NT2/D1 (cell line): ENCODE measurements at places on chromosomes 3 and 15.

DNA sequence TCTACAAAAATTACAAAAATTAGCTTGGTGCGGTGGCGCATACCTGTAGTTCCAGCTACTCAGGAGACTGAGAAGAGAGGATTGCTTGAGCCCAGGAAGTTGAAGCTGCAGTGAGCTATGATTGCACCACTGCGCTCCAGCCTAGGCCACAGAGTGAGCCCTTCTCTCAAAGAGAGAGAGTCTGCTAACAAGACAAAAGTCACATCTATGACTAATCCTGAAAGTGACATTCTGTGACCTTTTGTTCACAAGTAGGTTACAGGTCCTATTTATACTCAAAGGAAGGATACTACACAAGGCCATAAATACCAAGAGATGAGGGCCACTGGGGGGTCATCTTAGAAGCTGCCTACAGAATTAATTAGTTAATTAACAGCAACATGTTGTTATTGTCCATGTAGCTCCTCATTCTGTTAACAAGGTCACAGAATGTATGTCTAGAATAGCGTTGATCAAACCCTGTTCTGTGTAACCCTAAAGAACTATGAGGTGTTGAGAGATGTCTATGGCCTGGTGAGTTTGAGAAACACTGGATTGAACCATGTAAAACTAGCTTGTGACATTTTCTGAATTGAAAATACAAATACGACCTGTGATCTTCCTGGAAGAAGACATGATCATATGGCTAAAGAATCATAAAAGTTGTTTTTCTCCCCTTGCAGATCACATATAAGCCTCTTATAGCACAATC lies 97.0 kb downstream of the SAMMSON start:
- no peak for DNase-seq

DNA sequence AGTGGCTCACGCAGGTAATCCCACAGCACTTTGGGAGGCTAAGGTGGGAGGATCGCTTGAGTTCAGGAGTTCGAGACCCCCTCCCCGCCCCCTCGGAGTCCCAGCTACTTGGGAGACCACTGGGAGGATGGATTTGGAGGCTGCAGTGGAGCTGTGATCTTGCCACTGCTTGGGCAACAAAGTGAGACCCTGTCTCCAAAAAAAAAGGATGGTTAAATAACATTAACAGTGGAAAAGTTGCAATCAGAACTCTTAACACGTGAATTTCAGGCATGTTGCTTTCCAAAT lies 1.4 kb upstream of the TMEM87A start:
- no peak for DNase-seq

DNA sequence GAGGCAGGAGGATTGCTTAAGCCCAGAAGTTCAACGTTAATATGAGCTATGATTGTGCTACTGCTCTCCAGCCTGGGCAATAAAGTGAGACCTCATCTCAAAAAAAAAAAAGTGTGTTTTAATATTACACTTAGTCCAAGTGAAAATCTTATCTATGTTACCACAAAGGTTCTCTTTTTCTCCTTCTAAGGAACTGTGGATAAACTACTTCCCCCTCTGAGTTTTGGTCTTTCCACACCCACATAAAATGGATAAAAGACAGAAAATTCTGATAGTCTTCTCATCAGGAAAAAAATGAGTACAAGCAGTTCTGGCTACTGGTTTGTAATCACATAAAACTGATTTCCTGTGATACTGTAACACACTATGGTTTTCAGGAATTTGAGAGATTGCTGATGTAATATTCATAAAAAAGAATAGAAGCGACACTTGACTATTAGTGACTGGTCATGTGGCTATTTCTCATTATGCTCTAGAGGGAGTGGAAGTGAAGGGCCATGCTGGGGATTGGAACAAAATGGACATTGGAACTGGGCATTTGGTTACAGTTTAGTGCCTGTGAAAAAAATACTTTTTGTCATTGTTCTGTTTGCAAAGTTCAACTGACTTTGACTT lies 68.2 kb downstream of the RYR3 start:
- DNase-seq: no peak

- no peak for DNase-seq
Measured at GRCh38 chr3:115667738-115668065, 44.4 kb downstream of the GAP43 start.

DNA sequence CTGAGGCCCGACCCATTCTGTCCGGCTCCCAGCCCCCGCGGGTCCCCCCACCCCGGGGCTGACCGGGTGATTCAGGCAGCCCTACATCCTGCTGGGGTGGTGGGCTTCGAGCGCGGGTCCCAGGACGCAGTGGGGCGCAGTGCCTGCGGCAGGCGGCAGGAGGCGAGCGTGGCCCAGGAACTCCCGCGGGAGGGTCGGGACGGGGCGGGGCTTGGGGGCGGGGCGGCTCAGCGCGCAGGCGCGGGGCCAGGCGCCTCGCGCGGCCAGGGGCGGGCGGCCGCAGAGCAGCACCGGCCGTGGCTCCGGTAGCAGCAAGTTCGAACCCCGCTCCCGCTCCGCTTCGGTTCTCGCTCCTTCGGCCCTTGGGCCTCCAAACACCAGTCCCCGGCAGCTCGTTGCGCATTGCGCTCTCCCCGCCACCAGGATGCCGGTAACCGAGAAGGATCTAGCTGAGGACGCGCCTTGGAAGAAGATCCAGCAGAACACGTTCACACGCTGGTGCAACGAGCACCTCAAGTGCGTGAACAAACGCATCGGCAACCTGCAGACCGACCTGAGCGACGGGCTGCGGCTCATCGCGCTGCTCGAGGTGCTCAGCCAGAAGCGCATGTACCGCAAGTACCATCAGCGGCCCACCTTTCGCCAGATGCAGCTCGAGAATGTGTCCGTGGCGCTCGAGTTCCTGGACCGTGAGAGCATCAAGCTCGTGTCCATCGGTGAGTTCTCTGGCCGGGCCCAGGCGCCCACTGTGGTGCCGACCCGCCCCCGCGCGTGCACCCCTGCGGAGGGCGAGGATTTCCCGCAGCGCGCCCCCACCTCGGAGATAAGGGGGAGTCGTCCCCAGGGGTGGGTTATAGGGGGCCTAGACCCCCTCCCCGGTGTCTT lies at the start of gene FLNB:
Gene FLNB, plus strand, starts transcription at position 282 of the 885 bp plus-strand sequence. Its CDS starts 143 bp downstream, at position 425.
- DNase-seq: peak; percentile 64

DNA sequence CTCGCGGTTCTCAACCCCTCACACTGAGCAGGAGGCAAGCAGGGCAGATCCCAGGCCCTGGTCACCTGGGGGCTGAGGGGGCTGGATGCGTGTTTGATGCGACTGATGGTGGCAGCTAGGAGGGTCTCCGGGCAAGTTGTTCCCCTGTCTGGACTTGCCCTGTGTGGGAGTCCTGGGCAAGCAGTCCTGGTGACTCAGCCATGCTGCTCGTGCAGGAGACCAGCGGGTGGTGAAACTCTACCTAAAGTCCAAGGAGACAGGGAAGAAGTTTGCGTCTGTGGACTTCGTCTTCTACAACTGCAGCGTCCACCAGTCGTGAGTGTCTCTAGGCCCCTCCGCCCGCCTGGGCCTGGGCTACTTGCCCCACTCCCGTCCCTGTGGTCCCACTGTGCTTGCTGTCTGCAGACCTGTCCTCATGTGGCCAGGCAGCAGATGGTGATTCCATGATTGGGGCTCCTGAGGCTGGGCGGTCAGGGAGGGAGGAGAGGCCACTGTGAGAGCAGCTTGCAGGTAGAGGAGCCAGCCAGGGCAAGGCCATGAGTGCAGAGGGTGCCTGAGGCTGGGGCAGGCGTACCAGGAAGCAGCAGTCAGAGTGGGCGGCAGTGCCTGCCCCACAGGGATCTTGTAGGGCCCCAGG lies 23.1 kb downstream of the PLXNA1 start:
- no peak for DNase-seq

DNA sequence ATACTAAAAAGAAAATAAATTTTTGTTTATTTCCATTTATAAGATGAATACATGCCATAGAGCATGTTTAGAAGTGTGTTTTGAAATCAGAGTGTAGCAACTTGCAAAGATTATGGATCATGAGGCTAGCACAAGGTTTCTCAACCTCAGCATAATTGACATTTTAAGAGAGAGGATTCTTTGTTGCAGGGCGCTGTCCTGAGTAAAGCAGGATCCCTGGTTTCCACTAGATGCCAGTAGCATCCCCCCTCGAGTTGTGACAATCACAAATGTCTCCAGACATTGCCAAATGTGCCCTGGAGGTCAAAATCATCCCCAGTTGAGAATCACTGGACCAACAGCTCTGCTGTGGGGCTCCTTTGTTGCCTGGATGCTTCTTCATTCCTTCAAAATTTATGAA lies 128.5 kb upstream of the RBMS3 start:
- DNase-seq: no peak

DNA sequence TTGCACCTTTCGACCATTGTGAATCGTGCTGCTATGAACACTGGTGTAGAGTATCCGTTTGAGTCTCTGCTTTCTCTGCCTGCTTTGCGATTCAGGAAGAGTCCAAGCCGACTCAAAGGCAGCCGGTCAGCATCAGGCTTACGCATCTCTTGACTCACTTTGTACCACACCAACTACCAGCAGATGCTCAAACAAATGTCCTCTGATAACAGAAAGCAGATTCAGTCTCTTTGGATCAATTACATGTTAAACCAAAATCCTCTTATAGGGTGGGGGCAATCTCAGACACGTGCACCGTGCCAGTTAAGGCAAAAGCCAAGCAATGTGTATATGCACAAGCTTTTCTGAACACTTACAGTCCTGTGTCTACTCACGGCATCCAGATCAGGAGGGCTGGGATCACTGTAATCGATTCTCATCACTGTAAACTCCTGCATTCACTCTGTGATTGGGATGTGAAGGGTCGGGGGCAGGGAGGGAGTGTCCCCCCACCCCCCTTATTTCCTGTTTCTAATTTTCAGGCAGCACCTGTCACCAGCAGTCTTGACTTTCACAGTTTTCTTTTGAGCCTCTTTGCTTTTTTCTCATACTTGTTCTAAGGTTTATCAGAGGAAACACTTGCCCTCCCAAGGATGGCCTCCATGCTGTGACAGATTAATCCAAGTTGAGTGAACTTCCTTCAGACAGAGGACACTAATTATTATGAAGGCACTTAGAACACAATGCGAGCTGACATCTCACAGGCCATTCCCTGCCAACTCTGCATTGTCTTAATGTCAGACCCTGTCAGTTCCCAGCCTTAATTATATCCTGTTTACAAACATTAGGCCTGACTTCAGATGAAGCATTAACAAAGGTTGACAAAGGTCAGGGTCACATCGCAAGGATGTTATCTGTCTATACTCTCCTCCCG lies 153.5 kb downstream of the MECOM start:
- DNase-seq: no peak

- DNase-seq: peak; percentile 58
Measured at GRCh38 chr15:78739996-78740903, 71.0 kb downstream of the ADAMTS7 start.

DNA sequence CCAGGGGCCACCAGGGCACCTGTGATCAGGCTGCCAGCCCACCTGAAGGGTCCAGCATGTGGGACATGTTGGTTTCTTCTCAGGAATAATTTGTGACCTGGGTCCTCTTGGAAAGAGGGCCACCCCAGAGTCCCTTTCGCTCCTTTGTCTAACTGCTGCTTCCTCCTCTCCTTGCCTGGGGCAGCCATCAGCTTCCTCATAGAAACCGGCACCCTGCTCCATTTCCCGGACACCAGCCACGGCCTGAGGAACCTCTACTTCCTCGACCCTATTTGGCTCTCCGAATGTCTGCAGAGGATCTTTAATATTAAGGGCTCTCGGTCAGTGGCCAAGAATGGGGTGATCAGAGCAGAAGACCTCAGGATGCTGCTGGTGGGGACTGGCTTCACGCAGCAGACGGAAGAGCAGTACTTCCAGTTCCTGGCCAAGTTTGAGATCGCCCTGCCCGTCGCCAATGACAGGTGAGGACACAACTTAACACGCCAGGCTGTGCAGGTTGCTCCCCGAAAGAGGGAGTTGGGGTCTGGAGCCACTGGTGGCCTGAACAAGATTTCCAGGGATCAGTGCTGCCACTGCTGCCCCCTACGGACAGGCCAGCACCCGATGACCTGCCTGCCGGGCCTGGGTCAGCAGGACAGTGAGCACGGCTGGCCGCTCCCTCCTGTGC lies 109.7 kb downstream of the LRRK1 start:
- DNase-seq: no peak

- DNase-seq: no peak
Measured at GRCh38 chr3:187531831-187532230, 138.4 kb downstream of the SST start.

DNA sequence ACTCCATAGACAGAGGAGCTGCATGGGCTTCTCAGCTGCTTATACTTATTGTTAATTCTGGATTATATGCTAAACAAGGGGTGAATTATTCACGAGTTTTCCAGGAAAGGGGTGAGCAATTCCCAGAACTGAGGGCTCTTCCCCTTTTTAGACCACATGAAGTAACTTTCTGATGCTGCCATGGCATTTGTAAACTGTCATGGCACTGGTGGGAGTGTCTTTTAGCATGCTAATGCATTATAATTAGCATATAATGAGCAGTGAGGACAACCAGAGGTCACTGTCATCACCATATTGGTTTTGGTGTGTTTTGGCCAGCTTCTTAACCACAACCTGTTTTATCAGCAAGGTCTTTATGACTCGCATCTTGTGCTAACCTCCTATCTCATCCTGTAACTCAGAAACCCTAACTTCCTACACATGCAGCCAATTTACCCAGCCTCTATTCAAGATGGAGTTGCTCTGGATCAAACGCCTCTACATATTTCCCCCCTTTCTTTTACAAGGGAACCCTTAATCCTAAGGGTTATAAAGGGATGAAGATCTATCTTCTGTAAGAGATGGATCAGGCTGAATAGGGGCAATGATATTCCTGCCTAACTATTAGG lies 12.1 kb upstream of the DMXL2 start:
- DNase-seq: no peak

DNA sequence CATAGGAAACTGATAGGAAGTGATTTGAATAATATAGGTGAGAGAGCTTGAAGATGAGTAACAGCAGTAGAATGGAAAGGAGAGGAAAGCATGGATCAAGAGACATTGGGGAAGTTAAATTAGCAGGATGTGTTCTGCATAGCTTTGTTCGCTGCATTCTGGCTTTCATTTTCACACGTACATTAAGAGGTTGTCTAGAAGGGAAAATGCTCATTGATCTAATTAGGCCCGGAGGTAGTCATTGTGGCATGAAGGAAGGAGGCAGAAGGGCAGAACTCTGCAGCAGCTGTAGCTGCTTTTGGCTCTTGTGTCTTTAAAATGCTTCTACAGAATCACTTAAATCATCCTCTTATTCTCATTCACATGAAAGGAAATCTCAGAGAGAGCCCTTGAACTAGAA lies 40.3 kb downstream of the KCNAB1 start:
- no peak for DNase-seq

DNA sequence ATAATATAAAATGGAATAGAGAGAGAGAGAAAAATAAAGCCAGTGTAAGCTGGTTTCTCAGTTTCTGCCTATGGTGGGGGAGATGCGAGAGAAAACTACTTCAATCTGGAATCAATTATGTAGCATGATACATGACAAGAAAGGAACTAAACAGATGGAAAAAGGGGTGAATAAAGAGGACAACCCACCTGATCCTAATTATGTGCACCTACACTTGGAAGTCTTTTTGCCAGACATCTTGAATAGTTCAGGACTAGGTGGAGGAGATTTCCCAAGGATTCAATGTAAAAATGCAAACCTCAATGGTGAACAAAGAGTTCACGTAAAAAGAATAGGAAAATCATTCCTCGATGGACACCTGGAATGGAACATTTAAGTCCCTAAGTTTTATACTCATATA lies 524.4 kb upstream of the RGMA start:
- no peak for DNase-seq
